ENCODE measurements at places on chromosomes 16 and 17.

- DNase-seq = no peak
Observed at GRCh38 chr17:50609380-50610074, 25.2 kb upstream of the ABCC3 start.

GRCh38 chr16:66537236-66537635, 12.7 kb downstream of the TK2 start:
- DNase-seq = no peak

- no peak for DNase-seq
Observed at GRCh38 chr17:37024181-37024637, 75.5 kb downstream of the AATF start.

DNA sequence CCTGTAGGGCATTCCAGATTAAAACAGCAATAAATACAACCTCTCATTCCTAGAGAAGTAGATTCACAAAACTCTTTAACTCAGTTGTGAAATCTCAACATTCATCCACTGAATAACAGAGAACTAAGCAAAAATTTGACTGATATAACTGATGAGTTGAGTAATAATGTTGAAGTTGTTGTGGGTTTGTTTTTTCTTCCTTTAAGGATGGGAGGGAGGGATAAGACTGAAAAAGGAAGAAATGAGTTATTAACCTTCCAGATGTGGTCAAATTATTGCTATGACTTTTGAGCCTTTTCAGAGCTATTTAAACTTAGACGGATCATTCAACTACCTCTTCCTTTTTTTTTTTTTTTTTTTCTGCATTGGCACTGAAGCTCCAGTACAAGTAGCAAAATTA, 38.6 kb downstream of the SKAP1 start:
- DNase-seq = no peak

DNA sequence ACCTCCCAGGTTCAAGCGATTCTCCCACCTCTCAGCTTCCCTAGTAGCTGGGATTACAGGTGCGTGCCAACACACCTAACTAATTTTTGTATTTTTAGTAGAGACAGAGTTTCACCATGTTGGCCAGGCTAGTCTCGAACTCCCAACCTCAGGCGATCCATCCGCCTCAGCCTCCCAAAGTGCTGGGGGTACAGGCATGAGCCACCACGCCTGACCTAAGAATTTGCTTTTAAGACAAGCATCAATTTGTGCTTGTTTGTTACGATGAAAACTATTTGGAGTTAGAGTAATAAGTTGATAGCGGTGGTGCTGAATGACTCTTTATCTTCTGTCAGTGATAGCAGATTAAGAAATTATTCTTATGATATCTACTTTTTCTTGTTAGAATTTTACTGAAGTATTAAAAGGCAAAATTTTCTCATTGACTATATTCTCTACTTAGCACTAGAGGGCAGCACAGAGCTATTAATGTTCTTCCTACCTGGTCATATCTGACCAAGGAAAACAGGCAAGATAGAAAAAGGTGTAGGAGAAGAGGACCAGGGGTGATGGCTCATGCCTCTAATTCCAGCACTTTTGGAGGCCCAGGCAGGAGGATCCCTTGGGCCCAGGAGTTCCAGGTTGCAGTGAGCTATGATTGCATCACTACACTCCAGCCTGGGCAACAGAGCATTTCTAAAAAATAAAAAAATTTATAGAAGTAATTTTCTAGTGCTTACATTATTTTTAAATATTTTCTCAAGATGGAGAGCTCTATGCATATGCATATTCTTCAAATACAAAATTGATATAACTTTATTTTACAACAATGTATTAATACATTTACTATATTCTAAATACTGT, 24.5 kb downstream of the STXBP4 start:
- peak; percentile 72 for DNase-seq

GRCh38 chr17:45648642-45649041, 135.5 kb upstream of the CRHR1 start:
- no peak for DNase-seq

DNA sequence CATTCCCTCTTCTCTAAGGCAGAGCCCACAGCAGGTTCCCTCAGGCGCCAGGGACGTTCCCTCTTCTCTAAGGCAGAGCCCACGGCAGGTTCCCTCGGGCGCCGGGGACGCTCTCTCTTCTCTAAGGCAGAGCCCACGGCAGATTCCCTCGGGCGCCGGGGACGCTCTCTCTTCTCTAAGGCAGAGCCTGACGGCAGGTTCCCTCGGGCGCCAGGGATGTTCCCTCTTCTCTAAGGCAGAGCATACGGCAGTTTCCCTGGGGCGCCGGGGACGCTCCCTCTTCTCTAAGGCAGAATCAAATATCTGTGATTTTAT, 24.3 kb downstream of the ACSF3 start:
- no peak for DNase-seq

- DNase-seq = no peak
Observed at GRCh38 chr17:58382108-58382871, 30.3 kb upstream of the SUPT4H1 start.

DNA sequence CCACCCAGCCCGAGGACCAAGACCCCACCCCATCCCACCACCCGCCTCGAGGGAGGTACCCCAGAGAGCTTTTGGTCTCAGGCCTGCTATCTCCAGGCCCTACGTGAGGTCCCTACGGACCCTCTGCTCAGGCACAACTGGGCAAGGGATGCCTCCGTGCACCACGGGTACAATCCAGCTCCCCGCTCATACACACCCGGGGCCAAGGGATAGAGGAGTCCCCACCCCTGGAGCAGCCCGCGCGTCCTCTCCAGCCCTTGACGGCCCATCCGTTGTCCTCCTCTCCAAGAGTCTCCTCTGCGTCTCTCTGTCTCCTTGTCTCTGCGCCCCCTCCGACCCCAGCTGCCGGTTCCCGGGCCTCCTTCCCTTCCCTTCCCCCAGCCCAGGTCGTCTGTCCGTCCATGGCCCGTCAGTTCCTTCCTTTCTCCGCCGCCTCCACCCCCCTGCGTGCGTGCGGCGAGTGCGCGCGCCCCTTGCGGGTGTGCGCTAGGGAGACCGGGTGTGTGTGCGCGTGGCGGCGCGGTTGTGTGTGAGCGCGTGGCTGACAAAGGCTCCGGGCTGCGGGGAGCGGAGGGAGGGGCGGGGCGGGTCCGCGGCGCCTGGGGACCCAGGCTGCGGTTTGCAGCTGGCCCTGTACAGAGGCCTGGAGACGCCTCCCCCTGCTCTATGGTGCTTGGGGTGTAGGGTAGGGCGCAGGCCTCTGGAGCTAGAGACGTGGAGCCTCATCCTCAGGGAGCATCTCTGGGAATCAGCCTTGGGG, 930 bp downstream of the SPNS2 start:
- DNase-seq = no peak

- DNase-seq = no peak
Observed at GRCh38 chr17:69424287-69425041, 10.0 kb downstream of the MAP2K6 start.

DNA sequence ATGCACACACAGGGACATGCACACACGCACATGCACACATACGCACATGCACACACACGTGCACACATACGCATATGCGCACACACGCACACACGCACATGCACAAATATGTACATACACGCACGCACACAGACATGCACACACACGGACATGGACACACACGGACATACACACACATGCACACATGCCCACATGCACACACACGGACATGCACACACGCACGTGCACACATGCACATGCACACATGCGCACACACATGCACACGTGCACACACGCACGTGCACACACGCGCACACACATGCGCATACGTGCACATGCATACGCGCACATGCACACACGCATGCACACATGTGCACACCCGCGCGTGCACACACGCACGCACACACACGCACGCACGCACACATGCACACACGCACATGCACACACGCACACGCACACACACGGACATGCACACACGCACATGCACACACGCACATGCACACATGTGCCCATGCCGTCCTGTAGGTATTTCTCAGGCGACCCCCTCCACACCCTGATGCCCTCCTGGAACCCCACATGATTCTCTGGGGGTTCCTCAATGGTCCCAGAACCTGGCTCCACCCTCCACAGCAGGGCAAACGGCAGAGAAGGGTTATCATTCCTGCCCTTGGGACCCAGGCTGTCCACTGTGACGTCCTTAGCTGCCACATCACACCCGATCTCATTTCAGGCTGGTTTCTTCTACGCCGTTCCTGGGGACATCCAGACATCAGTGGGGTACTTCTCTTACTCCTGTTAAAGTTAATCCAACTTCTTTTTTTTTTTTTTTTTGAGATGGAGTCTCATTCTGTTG, 9.6 kb upstream of the RBFOX3 start:
- DNase-seq = no peak

DNA sequence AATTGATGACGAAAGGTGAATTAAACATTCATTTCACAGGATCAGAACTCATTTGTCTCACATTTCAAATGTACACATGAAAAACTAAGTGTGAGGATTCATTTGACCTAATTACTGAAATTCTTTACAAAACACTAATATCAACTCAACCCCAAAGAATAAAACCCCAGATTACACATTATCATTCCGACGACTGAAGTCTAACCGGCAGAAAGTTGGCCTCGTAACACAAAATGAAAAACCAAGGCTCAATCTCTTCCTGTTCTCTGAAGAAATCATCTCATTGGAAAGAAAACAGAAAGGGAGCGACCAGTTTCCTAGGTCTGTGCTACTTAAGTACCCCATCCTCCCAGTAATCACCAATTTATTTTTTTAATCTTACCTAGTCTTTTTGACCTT, 1.8 kb downstream of the JPT1 start:
- no peak for DNase-seq

GRCh38 chr17:74006371-74006770, 197.1 kb upstream of the RPL38 start:
- no peak for DNase-seq
